H4 (cell line): ENCODE measurements at places on chromosomes 5 and 9. TPM values are rescaled to one million over a fixed set of nuclear protein-coding genes. Genes with fewer than 3 reads are reported as not detected.

DNA sequence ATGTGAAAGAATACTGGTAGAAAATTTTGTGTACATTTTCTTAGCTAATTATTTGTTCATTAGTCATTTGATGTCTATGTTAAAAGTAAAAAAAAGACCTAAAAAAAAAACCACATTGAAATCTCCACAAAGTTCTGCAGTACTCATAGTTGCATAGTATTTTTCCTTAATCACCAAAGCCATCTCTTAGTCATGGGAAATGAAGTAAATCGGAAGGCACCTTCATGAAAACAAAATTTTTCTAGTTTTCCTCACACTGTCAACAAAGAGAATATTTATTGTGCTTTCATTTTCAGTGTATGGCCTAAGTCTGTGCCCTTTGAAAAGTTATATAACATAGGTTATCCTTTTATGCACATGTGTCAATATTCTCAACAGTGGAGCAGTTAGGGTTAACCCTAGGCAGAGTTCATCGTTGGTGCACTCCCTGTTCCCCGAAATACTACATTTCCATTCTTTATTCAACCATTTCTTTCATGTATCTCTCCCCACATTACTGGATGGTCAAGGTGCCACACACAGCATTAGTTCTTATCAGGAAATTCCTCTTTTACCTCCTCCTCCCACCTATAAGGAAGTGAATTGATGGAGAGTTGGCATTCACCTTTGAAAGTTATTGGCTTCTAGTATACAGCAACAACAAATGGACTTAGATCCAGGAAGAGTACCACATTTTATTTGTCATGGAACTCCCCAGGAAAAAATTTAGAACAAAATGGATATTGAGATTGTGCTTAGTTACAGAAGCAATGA, 93.1 kb downstream of the NUDT12 start:
- no peak for DNase-seq

CER1 gene
- not detected in 2 replicates for total RNA-seq

GRCh38 chr9:130236436-130236985, 29.0 kb upstream of the HMCN2 start:
- DNase-seq: no peak

- peak; percentile 23 for DNase-seq
Observed at GRCh38 chr5:100902440-100903038, 543 bp downstream of the ST8SIA4 start.

GPR150 gene
- total RNA-seq: not detected in 2 replicates

GRCh38 chr5:137221943-137222342, 277.2 kb downstream of the SPOCK1 start:
- no peak for DNase-seq

GRCh38 chr9:135891027-135891631, 16.2 kb downstream of the CAMSAP1 start:
- DNase-seq: no peak

FOXD4L5 gene
- not detected in 2 replicates for total RNA-seq

SAXO1 gene
- under 0.01 TPM in 1 of 2 replicates, not detected in the other for total RNA-seq

- no peak for DNase-seq
Observed at GRCh38 chr5:98415663-98416062, 357.8 kb upstream of the RGMB start.

GRCh38 chr9:21144603-21145002, 3.0 kb upstream of the IFNW1 start:
- DNase-seq: no peak

IL4 gene
- total RNA-seq: not detected in 2 replicates

GRCh38 chr9:95201206-95201605, 116.3 kb downstream of the FANCC start:
- no peak for DNase-seq

DNA sequence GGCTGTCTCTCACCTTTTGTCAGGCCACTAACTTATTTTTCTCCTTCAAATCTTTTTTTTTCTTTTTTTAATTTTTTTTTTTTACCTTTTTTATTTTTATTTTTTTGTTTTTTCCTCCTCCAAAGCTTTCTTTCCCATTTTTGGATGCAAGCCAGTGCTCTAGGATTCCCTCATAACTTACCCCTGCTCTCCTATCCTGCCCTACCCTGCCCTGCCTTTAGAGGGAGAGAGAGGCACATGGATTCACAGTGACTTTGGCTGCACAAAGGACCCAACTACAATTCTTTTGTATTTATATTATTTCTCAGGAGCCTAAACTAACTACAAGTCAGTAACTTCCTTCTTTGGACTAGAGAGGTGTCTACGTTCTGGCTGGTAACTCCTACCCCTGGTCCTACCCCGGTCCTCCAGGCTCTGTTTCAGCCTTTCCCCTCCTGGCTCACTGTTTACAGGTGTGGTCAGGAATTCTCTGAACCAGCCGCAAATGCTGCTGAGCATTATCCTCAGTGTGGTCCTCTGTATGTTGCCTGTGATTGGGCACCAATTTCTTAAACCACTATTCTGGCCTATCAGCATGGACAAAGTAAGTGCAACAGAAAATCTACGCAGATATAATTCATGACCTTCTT, 8.4 kb upstream of the RUSC2 start:
- peak; percentile 75 for DNase-seq

DNA sequence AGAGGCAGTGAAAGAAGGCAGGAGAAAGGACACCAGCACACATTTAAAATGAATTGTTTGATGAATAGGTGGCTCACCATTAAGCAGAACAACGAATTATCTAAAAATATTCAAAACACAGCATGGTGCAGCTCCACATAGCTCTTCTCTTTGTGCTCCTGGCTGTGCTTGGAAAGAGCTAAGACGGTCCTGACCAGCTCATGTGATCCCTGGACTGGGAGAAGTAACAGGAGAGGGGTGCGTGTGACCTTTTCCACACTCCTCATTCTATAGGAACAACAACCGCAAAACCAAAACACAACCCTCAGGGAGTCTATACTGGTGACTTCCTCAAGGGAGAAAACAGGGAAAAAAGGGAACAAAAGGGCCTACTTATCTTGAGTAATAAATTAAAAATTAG, 140.5 kb downstream of the DIRAS2 start:
- DNase-seq: no peak

TMEM215 gene
- total RNA-seq: 0.08 TPM in 1 of 2 replicates, not detected in the other
